NCI-H524 treated with DMSO at 0.1 percent for 48 hours (cell line): ENCODE measurements at places on chromosomes 2 and 18.
A peak's percentile ranks its signal among the peaks of the same experiment; 100 is the strongest.

- DNase-seq = no peak
These were observed 258.5 kb downstream of the RPIA start for GRCh38 chr2:88950010-88950409.

DNA sequence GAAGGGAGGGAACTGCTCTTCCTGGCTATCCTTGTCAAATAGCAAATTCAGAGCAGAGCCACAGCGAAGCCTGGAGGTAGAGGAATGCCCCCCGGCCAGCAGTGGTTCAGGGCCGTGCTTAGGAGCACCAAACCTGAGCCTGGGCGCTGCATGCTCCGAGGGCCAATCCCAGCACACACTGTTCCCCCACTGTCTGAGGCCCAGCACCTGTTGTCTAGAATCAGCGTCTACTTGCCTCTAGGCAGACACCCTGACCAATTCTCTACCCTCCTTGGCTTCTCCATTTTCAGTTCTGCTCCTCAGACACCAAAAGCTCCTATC is 177.6 kb upstream of the PKDCC start:
- no peak for DNase-seq

GRCh38 chr2:158484892-158485556 is 28.3 kb downstream of the PKP4 start:
- no peak for DNase-seq

DNA sequence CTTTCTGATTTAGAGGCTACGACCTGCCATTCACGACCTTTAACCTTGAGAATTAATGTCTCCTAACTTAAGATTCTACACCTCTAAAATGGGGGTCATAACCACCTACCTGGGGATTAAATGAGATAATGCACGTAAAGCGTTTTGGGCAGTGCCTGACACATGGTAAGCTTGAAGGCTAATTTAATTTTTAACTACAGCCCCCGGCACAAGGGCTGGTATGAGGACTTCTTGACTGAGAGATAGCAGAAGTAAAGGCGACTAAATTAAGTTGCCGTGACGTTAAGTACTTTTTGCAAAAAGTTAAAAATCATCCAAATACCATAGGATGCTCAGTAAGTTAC is 549 bp downstream of the MRPL35 start:
- DNase-seq = no peak

- DNase-seq = no peak
These were observed 322.3 kb downstream of the FSIP2 start for GRCh38 chr2:186060744-186061440.

DNA sequence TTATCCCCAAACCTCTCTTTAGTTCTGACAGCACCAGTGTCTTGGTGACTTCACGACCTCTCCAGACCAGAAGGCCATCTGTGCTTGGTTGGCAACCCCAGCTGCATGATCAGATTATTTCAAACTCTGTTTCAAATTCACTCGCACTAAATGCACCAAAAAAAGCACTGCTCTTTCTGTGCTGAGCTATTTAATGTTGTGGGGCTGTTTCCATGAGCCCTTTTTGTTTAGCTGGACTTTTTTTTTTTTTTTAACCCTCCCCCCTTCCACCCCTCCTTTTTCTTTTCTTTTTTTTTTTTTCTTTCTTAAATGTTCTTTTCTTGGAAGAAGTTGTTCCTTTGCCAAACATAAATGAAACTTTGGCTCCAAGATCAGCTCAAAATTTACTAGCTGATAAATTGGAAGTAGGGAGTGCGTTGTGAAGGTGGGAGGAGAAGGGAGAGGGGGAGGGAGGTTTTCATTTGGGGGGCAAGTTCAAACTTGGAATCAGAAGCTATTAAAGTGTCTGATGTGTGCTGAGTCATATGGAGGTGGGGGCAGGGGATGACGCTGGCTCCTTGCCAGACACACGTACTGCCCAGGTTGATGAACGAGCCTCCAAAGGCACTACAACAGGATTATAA is 543.0 kb upstream of the TNP1 start:
- DNase-seq = peak; percentile 74
